Foreskin keratinocyte (primary cell): ENCODE measurements at places on chromosomes 2 and 18.

DNA sequence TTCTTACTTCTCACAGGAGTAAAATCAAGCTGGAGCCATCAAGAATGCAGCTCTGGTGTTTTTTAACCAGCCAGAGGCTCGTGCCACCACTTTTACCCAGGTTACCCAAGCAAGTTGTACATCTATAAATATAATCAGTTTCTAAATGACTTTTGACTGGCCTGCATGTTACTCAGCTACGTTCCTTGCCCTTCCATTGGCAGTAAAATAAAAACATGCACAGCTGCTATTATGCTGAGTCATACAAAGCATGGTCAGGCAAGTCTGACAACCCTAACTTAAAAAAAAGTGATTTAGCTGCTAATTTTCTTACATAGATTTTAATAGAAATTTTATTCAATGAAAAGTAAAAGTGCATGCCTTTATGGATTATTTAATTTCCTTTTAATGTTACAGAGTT is 111.7 kb upstream of the CSRNP3 start:
- DNase-seq: peak; percentile 86

- no peak for DNase-seq
These were observed 109.7 kb upstream of the MGAT5 start for GRCh38 chr2:134144081-134144596.

DNA sequence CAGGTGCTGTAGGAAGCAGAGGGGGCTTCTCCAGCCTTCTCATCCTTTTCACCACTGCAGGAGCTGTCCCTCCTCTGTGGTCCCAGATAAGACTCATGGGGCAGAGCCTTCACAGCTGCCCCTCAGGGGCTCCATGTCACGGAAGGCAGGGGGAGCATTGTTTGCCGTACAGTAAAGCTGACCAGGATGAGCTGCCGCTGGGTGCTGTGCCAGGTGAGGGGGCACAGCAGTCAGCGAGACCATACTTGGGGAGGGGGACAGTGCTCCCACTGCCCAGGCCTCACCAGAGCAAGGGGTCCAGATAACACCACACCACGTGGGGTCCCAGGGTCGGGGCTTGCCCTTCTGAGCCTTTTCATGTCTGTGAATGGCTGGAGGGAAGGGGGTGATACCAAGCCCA is 46.3 kb downstream of the PLEKHB2 start:
- DNase-seq: no peak

DNA sequence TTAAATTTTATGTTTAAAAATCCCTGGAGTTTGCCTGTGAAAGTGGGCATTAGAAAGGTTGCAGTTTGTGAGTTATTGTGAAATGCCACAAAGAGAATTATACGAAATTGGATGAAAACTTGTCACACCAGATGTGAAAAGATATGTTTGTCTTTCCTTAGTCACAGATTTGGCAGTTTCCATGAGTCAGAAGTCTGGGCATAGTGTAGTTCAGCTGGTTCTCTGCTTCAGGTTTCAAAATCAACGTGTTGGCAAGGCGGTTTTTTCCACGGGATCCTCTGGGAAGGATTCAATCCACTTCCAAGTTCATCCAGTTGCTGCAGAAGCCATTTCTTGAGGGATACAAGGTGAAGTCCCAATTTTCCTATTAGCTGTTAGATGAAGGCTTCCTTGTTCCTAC is 658.0 kb upstream of the CDH2 start:
- DNase-seq: peak; percentile 68

DNA sequence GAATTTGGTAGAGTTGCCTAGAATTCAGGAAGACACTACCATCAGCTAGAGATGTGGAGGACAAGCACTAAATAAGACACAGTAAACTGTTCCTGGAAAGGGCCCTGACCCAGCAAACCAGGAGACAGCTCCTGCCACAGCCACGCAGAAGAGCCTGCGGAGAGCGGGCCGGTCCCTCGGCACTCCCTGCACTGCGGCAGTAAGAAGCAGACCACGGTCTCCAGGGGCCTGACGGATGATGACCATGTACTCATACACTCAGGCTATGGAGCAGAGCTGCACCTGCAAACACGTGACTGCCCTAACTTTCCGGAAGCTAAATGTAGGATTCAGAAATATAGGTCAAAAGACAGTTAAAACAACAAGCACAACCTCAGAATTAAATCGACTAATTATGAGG is 72.9 kb downstream of the ZNF516 start:
- DNase-seq: no peak

GRCh38 chr2:134245340-134245984 is 8.4 kb upstream of the MGAT5 start:
- DNase-seq: no peak

DNA sequence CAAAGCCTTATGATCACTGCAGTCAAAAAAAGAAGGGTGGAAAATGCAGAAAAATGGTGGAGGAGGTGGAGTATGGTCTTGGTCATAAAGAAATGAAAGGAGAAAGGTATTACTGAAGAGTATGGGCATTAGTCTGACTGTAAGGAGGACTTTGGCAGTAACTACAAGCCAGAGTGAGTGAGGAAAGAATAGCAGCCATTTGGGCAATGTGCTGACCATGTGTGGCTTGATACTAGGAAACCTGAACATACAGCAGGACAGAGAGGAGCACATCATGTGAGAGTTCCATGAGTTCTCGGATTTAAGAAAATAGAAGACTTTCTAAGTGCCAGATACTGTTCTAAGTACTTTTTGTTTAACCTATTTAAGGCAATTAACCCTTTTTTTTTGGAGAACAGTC is 8.5 kb downstream of the DTNA start:
- no peak for DNase-seq

DNA sequence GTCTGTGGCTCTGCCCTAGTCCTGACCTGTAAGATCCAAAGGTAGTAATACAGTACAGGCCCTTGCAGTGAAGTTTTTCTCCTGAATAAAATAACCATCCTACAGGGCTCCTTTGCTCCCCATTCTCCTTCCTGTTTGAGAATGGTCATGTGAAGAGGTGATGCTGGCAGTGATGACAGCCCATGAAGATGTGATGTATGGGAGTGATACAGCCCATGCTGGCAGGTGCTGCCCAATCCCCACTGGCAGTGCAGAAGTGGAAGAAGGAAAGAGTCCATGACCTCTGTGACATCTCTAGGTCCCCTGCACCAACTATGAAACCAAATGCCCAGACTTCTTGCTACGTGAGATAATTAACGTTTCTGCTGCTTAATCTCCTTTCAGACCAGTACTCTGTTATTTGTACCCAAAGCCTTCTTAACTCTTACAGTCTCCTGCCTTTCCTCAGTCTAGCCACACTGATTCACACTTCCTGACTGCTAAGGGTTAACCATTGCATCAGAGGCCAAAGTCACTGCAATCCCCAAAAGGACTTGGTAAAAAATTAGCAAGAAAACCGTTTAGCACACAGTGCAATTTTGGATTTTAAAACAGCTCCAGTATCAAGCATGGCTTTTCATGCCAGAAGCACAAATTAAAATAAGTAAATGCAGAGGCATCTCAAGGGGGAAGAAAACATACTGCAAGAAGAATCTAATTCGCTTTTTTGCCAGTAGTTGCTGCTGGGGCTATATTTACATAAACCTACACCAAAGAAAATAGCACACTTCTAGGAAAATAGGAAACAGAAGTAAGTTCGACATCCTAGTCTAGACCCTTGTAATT is 98.0 kb downstream of the STK39 start:
- DNase-seq: no peak

DNA sequence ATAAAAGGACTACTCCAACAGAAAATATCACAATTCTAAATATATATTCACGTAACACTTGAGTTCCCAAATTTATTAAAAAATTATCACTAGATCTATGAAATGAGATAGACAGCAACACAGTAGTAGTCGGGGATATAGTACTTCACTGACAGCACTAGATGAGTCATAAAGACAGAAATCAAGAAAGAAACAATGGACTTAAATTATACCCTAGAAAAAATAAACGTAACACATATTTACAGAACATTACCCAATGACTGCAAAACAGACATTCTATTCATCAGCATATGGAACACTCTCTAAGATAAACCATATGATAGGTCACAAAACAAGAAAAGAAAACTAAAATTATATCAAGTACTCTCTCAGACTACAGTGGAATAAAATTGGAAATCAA is 429.4 kb downstream of the MBD2 start:
- no peak for DNase-seq

DNA sequence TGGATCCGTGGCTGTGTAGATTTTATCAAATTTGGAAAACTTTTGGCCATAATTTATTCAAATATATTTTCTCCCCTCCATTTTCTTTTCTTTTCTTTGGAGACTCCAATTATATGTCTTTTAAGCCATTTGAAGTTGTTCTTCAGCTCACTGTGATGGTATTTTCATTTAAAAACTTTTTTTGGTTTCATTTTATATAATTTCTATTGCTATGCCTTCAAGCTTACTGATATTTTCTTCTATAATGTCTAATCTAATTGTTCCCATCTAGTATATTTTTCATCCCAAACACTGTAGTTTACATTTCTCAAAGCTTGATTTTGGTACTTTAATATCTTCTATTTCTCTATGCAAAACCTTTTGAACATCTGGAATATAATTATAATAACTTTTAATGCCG is 72.5 kb downstream of the WDR7 start:
- DNase-seq: no peak

DNA sequence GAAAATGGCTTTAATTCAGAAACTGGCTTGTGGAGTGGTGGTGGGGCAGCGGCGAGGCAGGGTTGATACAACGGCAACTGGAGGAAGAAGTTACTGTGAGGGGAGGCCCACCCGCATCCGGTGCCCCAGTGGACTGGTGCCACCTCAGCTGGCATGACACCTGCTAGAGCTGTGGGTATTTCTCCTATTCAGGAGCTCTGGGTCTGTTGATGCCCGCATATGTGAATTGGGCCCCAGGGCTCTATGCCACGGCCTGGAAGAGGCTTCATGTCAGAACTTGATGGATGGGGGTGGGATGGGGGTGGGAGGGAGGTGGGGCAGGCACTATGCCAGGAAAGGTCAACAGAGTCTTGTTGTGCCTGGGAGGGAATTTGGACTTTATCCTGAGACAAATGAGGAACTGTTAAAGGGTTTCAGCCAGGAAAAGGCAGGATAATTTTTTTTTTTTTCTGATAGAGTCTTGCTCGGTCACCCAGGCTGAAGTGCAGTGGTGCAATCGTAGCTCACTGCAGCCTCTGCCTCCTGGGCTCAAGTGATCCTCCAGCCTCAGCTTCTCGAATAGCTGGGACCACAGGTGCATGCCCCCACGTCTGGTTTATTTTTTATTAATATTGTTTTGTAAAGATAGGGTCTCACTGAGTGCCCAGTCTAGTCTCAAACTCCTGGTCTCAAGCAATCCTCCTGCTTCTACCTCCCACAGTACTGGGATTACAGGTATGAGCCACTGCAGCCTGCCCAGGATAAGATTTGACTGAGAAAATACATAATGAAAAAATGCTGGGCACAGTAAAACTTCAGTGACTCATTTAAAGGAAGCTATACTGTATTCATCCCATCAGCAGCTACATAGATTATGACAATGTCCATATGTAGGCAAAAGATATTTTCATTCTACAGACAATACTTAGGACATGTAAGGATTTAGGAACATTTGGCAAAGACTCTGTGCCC is 52.6 kb downstream of the SH2D6 start:
- DNase-seq: peak; percentile 52

- DNase-seq: no peak
These were observed 22.8 kb downstream of the ZSCAN30 start for GRCh38 chr18:35267161-35267651.

DNA sequence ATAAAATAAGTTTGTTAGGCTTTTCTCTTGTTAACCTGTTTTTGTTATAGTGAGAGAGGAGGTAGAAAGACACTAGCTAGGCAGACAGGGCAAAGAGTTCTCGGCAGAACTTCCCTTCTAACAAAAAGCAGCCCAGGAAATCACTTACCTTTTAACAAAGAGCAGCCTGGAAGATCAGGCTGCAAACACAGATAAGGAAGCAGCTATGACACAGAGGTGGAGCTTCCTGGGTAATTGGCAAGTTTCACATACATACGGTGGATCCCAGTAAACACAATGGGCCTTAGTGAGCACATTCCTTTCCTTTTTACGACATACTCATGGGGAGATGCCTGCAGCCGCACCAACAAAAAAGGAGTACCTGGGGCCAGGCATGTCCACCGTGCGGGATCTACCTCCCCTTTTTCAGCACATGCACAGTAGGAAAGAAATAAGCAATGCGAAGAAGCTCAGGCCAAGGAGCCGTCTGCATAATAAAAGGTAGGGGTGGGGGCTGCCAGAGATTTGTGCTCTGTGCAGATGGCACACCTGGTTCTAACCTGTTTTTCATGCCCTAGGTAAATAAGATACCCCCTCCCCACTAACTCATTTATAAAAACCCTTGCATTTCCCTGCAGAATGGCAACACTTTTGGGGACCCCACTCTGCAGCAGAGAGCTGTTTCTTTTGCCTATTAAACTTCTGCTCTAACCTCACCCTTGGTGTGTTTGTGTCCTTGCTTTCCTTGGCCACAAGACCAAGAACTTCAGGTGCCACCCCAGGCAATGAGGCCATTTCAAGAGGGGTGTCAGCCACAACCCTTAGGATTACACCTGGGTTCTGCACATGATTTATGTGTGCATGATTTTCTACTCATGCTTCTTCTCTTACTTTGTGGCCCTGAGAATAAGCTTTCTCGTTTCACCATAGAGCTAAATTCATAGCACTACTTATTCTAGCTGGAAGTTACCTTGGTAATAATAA is 26.5 kb downstream of the MDH1 start:
- DNase-seq: peak; percentile 94

DNA sequence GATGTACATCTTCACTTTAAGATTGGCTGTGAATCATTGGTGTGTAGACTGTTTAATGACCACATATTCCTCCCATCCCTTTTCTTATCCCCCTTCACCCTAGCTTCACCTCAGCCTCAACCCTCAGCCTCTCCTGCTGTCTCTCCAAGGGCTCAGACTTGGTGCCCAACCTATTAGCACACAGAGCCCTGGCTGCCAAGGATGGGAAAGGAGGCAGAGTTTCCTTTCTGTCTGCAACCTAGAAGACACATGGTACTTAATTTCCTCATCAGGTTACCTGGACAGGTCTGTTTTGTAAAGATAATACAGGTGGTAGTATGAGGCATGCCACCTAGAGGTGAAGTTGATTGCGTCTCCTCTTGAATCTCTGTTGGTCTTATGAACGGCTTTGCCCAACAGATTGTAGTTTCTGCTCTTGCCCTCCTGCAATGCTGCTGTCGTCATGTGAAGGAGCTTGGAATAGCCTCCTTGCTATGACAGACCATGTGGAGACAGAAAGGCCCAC is 44.5 kb upstream of the RMND5A start:
- DNase-seq: no peak

- DNase-seq: no peak
These were observed 69.5 kb downstream of the BAZ2B start for GRCh38 chr2:159546716-159547430.
